ENCODE measurements at places on chromosomes 6 and 20. TPM values are rescaled to one million over a fixed set of nuclear protein-coding genes. Genes with fewer than 3 reads are reported as not detected.

DNA sequence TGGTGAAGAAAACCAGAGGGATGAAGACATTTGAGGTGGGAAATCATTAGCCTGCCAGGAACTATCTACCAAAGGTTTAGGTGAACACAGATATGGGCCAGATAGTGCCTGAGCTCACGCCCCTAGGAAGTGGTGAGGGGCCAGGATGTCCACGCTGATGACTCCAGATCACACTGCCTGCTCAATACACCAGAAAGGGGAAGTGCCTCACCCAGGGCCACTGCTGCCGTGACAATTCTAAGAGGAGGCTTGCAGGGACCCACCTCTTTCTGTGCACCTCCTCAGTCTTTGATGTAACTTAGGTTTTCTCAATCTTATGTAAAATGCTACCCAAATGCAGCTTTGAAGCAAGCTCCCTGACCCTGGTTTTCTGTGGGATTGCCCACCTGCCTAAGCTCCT, 5.4 kb upstream of the RAB44 start:
- peaks cover 47% of the 10 kb centered on the region for H3K4me1 ChIP-seq
- H3K27me3 ChIP-seq, result no peaks in the 10 kb centered on the region
- no peak overlapping the region for H3K4me3 ChIP-seq

GRCh38 chr20:44137266-44137801, 49.7 kb downstream of the JPH2 start:
- H3K4me3 ChIP-seq, result no peak overlapping the region
- H3K27me3 ChIP-seq, result peaks cover 8% of the 10 kb centered on the region
- no peak for DNase-seq
- no peak overlapping the region for H3K27ac ChIP-seq
- no peaks in the 10 kb centered on the region for H3K4me1 ChIP-seq
- no peaks in the 10 kb centered on the region for H3K36me3 ChIP-seq

- no peaks in the 10 kb centered on the region for H3K36me3 ChIP-seq
- no peaks in the 10 kb centered on the region for H3K4me1 ChIP-seq
- no peak for DNase-seq
- H3K27me3 ChIP-seq, result no peaks in the 10 kb centered on the region
- no peak overlapping the region for H3K27ac ChIP-seq
Measured at GRCh38 chr6:126722411-126722810, 382.5 kb downstream of the CENPW start.

GRCh38 chr6:35287671-35288396, 9.8 kb upstream of the DEF6 start:
- peaks cover 31% of the 10 kb centered on the region for H3K36me3 ChIP-seq
- DNase-seq, result no peak
- no peaks in the 10 kb centered on the region for H3K4me1 ChIP-seq
- no peak overlapping the region for H3K4me3 ChIP-seq

DNA sequence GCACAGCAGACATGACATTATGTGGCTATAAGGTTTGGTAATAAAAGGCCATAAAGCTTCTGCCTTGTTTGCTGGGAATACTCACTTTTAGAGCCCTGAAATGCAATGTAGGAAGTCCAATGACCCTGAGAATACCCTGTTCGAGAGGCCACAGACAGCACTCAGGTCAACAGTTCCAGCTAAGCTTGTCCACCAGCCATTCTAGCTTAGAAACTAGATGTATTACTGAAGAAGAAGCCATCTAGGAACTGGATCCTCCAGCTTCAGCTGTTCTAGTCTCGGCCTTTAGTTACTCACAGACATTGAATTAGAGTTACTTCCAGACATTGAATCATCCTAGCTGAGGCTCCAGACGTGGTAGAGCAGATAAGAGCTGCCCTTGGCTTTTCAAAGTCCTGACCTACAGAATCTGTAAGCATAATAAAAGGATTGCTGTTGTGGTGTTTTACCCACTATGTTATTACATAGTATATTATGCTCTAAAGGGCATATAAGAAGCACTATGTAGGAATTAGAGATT, 84.9 kb downstream of the MMS22L start:
- DNase-seq, result no peak
- H3K27ac ChIP-seq, result no peak overlapping the region
- H3K4me3 ChIP-seq, result no peak overlapping the region

- H3K4me1 ChIP-seq, result peaks cover 26% of the 10 kb centered on the region
- DNase-seq, result peak; percentile 32
- H3K4me3 ChIP-seq, result no peak overlapping the region
- peaks cover 10% of the 10 kb centered on the region for H3K27me3 ChIP-seq
- no peak overlapping the region for H3K27ac ChIP-seq
Measured at GRCh38 chr6:21438237-21438985, 155.1 kb upstream of the SOX4 start.

GRCh38 chr6:68502946-68503345, 132.1 kb upstream of the ADGRB3 start:
- H3K27me3 ChIP-seq, result no peaks in the 10 kb centered on the region
- no peak overlapping the region for H3K4me3 ChIP-seq
- no peak overlapping the region for H3K27ac ChIP-seq
- H3K36me3 ChIP-seq, result no peaks in the 10 kb centered on the region
- no peak for DNase-seq

- no peak overlapping the region for H3K27ac ChIP-seq
- no peak overlapping the region for H3K4me3 ChIP-seq
- no peaks in the 10 kb centered on the region for H3K27me3 ChIP-seq
- DNase-seq, result no peak
- no peaks in the 10 kb centered on the region for H3K4me1 ChIP-seq
Measured at GRCh38 chr6:131001111-131001736, 61.8 kb downstream of the EPB41L2 start.

DNA sequence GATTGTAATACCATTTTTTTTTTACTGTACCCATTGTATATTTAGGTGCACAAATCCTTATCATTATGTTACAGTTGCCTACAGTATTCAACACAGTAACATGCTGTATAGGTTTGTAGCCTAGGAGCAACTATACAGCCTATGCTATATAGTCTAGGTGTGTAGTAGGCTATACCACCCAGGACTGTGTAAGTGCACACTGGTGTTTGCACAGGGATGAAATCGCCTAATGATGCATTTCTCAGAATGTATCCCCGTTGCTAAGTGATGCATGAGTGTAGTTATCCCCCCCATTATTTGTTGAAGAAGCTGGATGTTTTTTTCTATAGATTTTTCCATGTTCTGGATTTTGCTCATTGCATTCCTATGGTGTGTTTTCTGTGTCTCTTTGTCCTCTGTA, 12.9 kb downstream of the RALY start:
- peaks cover 76% of the 10 kb centered on the region for H3K4me1 ChIP-seq
- DNase-seq, result no peak
- no peak overlapping the region for H3K4me3 ChIP-seq
- peaks cover 36% of the 10 kb centered on the region for H3K36me3 ChIP-seq
- H3K27ac ChIP-seq, result no peak overlapping the region

GRCh38 chr6:163175301-163175700, 239.2 kb upstream of the QKI start:
- no peaks in the 10 kb centered on the region for H3K36me3 ChIP-seq
- no peaks in the 10 kb centered on the region for H3K27me3 ChIP-seq
- no peak overlapping the region for H3K27ac ChIP-seq
- H3K4me1 ChIP-seq, result no peaks in the 10 kb centered on the region

DNA sequence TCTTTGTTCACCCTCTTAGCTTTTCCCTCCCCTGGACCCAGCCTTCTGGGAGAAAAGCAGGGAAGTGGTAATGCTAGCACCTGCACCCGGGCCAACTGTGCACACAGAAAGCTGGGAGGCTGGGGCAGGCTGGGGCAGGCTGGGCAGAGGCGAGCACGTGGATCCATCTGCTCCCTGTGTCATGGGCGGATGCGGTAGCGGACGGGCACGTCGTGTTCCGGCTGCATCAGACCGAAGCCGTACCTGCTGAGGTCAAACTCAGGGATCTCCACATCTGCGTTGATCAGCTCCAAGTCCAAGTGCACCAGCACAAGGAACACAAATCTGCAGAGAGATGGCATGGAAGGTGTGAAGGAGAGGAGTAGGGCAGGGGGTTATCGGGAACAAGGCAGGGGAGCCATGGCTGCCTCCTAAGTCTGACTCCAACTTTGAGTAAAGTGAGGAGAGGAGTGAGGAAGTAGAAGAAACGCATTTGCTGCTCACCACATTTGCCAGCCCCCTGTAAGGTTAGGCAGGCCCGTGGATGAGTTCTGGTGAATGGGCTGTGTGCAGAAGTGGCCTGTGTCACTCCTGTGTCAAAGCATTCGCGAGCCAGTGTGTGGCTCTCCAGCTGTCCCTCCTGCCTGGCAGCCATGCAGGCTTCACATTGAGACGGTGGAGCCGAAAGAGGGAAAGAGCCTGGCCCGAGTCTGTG, 25.4 kb upstream of the KCNB1 start:
- H3K4me3 ChIP-seq, result no peak overlapping the region
- DNase-seq, result no peak
- H3K27me3 ChIP-seq, result peaks cover 36% of the 10 kb centered on the region

DNA sequence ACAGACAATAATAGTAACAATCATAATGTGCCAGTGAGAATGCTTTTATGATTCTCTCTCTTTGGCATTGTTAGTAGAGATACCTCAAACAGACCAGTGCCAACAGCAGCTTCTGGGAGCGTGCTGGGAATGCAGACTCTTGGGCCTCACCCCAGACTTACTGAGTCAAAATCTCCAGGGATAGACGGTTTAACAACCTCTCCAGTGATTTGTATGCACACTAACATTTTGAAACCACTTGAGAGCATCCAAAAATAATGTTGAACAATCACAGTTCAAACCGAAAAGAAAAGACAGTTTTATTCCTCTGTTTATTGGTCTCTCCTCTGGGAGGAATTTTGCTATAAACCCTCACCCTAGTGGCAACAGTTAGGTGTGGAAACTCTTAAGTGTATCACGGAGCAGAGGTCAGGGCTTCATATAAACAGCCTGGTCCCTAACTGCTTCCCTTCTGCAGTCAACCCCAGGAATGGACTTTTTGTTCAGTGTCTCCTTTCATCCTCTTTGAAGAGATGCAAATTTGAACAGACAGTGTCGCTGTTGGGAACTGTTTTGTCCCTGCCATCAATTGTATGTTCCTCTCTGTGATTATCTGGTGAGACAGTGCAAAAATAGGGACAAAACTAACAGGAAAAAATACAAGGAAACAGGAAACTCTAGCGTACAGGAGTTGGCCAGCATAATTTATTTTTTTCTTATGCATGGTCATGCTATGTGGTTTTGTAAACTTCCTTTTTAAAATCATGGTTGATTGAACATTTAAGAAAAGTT, 162.4 kb upstream of the BTBD3 start:
- H3K4me3 ChIP-seq, result no peak overlapping the region
- H3K27ac ChIP-seq, result no peak overlapping the region
- H3K36me3 ChIP-seq, result no peaks in the 10 kb centered on the region
- H3K4me1 ChIP-seq, result no peaks in the 10 kb centered on the region
- no peaks in the 10 kb centered on the region for H3K27me3 ChIP-seq

- no peak overlapping the region for H3K27ac ChIP-seq
- no peaks in the 10 kb centered on the region for H3K4me1 ChIP-seq
- no peak for DNase-seq
- H3K27me3 ChIP-seq, result no peaks in the 10 kb centered on the region
Measured at GRCh38 chr20:10805764-10806163, 132.0 kb upstream of the JAG1 start.

DNA sequence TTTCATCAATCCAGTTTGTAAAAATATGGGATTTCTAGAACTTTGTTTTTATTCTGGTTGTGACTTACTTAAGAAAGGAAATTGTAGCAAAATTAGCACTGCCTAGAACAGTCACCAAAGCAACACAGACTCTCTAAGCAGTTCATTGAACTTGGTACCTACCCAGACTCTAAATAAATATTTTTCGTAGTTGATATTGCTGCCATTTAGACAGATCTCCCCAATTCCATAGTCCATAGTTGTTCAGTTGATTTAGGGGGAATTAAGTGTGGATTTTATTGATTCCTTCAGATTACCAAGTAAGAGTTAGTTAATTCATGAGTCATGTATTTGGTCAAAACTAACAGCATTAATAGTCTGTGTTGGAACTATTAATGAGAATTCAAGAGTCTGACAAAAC, 822.5 kb downstream of the DHX35 start:
- DNase-seq, result no peak
- no peak overlapping the region for H3K4me3 ChIP-seq
- H3K27me3 ChIP-seq, result no peaks in the 10 kb centered on the region
- H3K36me3 ChIP-seq, result no peaks in the 10 kb centered on the region
- H3K4me1 ChIP-seq, result no peaks in the 10 kb centered on the region

GRCh38 chr6:166798652-166799051, 157.7 kb downstream of the RNASET2 start:
- DNase-seq, result no peak
- no peak overlapping the region for H3K4me3 ChIP-seq

GRCh38 chr6:18893540-18894269, 506.6 kb downstream of the RNF144B start:
- H3K4me1 ChIP-seq, result no peaks in the 10 kb centered on the region
- no peak for DNase-seq
- H3K27ac ChIP-seq, result no peak overlapping the region
- no peaks in the 10 kb centered on the region for H3K27me3 ChIP-seq
- H3K4me3 ChIP-seq, result no peak overlapping the region

The LBP gene
- total RNA-seq, result not detected

The FAM83B gene
- not detected for total RNA-seq

The APOM gene
- 4.5 TPM for total RNA-seq

The CNR1 gene
- not detected for total RNA-seq

The SPEF1 gene
- total RNA-seq, result 0.17 TPM
